ENCODE measurements at places on chromosomes 13 and 19.

DNA sequence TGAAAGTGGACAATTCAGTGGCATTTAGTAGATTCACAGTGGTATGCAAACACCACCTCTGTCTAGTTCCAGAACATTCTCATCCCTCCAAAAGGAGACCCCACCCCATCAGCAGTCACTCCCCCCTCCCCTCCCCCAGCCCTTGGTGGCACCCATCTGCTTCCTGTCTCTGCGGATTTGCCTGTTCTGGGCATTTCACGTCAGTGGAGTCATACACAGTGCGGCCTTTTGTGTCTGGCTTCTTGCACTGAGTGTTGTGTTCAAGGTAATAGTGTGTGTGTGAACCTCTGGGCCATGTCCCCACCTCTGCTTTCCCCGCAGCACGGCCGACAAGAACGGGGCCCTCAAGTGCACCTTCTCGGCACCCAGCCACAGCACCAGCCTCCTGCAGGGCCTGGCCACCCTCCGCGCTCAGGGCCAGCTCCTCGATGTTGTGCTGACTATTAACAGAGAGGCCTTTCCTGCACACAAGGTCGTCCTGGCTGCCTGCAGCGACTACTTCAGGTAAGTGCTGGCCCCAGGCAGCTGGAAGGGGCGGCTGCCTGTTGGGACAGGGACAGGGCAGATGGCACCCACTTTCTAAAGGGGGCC, 19.4 kb upstream of the CRTC1 start:
- DNase-seq: no peak

DNA sequence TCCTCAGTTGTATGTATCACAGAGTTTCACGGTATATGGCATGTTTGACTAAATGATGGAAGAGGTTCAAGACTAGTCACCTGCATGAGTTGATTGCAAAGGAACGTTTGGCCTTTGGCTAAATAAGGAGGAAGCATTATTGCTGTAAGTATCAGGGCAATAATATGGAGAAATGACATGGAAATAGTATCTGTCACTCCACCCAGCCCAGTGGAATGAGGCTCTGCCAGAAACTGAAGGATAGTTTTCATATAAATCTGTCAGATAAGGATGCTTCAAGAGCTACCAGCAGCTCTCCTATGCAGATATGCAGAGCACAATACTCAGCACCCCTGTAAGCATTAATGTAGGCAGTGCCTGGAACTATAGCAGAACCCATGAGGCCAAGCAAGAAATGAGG, 55.7 kb upstream of the DCT start:
- no peak for DNase-seq

DNA sequence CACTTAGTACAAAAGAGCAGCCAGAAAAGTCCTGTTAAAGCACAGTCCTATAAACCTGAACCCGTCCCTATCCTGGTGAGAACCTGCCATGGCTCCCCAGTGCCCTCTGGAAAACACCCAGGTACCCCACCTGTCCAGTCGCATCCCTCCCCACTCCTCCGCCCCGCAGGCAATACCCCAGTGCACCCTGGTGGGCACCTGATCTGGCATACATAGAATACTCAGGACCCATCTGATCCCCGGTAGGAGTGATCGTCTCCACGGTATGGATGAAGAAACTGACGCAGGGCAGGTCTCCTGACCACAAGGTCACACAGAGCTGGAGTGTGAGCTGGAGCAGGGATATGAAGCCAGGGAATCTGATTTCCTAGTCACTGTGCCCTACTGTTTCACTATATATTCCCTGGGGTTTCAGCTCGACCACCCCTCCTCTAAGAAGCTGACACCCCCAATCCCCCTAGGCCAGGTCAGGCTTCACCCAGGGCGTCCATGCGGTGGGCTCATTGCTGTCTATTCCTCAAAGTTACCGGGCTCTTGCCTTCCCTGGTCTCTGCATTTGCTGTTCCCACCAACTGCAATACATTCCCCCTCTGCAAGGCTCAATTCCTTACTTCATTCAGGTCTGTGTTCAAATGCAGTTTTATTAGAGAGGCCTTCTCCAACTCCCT, 12.6 kb downstream of the FBXO46 start:
- no peak for DNase-seq

DNA sequence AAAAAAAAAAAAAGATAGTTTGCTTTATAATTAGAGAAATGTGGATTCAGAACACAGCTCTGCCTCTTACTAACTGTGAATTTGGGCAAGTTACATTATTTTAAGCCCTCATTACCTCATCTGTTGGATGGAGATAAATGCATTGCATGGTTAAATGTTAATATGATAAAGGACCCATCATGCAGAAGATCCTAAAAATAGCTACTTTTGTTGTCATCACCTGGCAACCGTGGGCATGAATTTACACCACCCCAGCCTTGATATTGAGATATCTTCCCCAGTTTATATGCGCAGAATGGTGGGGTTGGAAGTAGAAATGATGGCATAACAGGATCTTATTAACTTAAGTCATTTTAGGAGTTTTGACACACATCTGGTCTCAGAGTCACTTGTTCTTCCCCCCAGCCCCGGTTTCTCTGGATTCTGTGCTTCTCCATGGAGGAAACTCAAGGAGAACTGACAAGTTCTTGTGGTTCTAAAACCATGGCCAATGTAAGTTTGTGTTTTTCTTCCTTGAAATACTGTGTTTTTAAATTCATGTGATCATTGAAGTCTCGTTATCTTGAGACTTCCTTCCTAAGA, 8.9 kb downstream of the ZNF546 start:
- DNase-seq: no peak

GRCh38 chr19:12695997-12696365, 450 bp downstream of the FBXW9 start:
- DNase-seq: no peak

DNA sequence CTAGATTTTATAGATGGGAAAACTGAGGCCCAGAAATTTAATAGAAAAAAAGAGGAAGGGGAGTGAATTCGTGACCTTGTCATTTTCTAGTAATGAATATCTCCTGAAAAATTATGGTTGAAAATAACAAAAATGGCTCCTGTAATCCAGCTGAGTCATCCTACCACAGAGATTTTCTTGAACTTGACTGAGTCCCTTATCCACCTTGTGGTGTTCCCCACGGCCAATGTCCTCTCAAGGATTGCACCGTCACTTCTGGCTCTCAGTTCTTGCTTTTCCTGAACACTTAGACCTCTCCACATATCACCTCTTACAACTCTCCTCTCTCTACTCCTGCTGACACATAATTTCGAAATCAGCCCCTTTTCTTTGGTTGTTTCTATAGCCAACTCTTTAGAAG, 1.2 kb upstream of the KATNAL1 start:
- no peak for DNase-seq

DNA sequence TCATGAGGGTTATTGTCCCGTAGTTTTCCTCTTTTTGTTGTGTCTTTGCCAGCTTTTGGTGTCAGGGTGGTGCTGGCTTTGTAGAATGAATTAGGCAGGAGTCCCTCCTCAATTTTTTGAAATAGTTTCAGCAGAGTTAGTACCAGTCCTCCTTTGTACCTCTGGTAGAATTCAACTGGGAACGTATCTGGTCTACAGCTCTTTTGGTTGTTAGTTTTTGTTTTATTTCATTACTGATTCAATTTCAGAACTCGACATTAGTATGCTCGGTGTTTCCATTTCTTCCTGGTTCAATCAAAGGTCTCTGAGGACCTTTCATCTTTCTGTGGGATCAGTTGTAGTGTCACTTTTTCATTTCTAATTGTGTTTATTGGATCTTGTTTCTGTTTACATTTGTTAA, 1237.0 kb upstream of the PCDH9 start:
- no peak for DNase-seq

GRCh38 chr19:10751109-10751953, 33.5 kb downstream of the DNM2 start:
- no peak for DNase-seq

DNA sequence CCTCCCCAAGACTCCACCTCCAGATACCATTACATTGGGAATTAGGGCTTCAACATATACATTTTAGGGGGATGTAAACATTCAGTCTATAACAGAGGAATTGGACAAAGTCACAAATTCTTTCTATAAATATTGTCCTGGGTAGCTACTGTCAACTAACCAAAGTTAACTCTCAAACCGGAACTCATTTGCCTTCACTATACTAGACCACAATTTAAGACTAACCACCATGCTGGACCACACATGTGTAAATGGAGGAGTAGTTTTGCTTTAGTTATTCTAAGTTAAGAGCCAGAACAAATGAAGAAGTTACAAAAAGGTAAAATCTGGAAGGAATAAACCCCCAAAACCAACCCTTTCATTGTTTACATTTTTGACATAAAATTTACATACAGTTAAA, 222.8 kb downstream of the NDFIP2 start:
- DNase-seq: no peak

DNA sequence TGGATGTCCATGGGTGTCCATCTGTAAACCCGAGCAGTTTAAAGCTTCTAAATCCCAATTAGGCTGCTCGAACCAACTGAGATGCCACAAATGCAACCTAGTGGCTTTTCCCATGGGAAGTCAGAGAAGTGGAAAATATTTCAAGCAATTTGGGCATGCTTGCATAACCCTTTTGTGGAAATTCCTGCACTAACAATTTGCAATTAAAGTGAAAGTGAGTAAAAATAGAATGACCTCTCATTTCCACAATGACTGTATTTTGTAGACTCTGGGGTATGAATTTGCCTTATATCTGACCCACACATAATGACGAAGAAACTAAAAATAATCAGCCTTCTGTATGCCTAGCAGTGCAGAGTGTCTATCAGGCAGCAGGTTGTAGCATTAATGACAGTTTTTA, 91.8 kb upstream of the TSC22D1 start:
- no peak for DNase-seq

- no peak for DNase-seq
Measured at GRCh38 chr13:83634601-83635000, 247.7 kb downstream of the SLITRK1 start.

DNA sequence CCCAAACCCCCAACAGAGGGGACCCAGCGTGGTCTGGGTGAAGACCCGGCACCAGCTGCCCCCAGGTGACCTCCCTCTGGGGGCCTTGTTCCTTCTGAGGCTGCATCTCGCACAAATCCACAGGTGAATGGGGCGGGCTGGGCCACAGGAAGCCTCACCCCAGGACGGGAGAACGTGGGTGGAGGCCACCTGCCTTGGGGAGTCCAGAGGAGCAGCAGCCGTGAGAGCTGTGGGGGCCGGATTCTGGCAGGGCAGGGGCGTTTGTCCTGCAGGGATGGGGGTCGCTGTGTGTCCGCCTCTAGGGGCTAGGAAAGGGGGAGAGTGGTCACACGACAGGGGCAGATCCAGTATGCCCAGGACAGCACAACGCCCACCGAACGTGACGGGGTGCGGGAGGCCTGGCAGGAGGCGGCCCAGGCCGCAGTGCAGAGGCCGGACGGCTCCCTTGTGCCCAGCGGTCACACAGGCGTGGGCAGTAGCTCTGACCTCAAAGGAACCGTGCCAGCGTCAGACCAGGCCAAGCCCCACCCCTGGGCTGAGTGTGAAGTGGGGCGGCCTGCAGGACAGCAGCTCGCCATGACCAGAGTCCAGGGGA, 6.7 kb downstream of the POLR2E start:
- DNase-seq: no peak

GRCh38 chr19:58330458-58330857, 3.7 kb downstream of the ZSCAN22 start:
- no peak for DNase-seq

GRCh38 chr13:29441306-29441705, 154.2 kb downstream of the SLC7A1 start:
- DNase-seq: no peak

DNA sequence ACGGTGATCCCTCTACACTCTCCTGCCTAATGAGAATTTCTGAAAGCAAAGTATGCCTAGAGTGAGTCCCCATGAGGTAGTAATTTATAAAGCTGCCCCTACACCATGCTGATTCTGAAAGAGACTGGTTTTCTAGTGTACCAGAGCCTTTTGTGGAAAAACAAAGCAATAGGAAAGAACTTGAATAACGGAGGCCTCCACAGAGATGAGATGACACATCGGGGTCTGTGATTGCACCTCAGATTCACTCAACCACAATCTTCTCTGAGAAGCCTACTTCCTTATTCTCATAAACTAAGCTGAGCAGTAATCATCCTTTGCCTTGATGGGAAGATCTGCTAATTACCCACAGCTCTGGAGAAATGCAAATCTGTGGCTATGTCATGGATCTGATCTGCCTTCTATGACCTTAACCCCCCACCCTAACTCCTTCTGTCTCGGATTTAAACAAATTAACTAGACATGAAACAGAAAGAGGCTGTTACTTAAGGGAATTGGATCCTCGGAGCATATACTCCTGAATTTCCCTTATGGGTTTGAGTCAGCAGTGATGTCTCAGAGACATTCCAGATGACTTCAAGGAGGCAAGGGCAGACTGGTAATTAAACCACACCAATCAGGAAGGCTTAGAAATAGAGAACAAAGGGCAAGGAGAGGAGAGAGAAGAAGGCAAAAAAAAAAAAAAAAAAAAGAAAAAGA, 128.0 kb downstream of the DCT start:
- DNase-seq: no peak

GRCh38 chr19:7655581-7655980, 13.3 kb upstream of the RETN start:
- DNase-seq: no peak

GRCh38 chr19:49567861-49568441, 12.4 kb downstream of the NOSIP start:
- no peak for DNase-seq

- no peak for DNase-seq
Measured at GRCh38 chr19:2194513-2195078, 30.9 kb downstream of the DOT1L start.

GRCh38 chr13:80363890-80364503, 23.1 kb upstream of the SPRY2 start:
- no peak for DNase-seq

DNA sequence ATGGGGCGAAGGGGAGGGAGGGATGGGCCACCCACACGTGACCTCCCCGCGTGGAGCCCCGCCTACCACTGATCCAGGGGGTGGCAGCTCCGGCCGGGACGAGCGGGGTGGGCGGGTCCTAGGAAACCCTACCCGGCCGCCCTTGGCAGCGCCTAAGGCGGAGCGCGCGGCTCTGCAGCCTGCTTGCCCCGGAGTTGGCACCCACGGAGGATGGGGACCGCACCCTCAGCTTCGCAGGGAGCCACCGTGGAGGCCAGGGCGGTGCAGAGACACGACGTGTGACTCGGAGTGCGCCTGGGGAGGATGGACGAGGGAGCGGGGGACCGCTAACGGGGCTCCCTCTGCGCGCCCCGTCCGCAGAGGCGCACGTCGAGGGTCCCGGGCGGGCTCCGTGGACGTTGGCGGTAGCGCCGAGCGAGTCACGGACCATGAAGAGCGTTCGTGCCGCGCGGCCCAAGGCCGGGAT, at the start of gene RGS9BP:
Gene RGS9BP, plus strand, starts transcription at position 129 of the 466 bp plus-strand sequence. CDS start 416 bp downstream, outside the sequence.
- no peak for DNase-seq
